ENCODE measurements at places on chromosomes 2 and 18. TPM values are rescaled to one million over a fixed set of nuclear protein-coding genes. Genes with fewer than 3 reads are reported as not detected.

Gene MYOM1
- total RNA-seq, result 0.25 TPM

DNA sequence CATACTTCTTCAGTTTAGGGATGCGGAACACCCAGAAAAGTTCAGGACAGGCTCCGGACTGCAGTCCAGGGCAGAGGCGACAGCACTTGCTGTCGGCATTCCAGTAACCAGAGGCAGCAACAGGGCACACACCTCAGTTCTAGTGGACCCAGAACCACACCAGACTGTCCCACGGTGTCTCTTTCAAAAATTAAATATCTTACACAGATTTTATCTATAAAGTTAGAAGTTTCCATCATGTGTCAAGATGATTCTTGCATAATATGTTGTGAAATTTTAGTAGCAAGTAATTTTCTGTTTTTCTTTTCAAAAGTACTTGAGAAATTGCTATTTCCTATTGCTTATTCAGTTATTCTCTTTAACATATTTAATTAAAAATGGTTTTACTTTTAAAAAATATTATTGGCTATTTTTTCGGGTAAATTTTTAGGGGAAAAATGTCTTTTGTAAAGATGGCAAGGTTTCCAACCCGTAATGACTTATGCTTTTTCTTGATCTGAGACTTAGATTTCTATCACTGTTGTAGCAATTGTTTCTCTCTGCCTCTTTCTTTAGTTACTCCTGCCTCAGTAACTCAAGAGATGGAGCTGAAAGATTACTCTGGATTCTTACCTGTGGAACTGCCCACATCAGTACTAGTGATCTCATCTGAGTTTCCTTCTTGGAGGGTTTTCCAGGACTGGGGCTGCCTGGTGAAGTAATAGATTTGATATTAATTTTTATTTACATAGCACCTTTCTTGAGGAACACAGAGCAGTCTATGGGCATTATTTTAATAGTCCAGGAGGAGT, 182.7 kb downstream of the LTBP1 start:
- DNase-seq, result no peak

DNA sequence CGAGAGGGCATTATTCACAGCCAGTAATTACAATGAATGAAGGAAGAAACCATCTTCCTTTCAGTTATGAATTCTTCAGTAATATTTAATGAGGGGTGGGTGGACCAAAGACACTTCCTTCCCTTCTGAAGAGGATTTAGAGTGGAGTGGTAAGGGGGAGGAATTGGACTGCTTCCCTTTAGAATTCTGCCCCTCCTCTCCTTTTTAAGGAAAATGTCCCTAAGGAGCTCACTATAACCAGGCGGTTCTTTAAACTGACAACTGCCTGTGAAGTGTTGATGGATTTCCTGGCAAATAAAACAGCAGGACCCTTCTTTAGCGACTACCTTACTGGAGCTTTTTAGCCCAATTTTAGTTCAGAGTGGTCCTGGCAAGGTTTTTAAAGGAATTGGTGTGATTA, 86.4 kb downstream of the LIMS1 start:
- no peak for DNase-seq

- no peak for DNase-seq
These were observed 45.5 kb downstream of the GATA6 start for GRCh38 chr18:22214731-22215528.

GRCh38 chr2:148764815-148765214, 110.2 kb upstream of the KIF5C start:
- no peak for DNase-seq

- DNase-seq, result no peak
These were observed 84.8 kb downstream of the VRK2 start for GRCh38 chr2:58131191-58132011.

Gene IL1RN
- total RNA-seq, result 2.5 TPM

GRCh38 chr2:38547791-38548190, 54.9 kb downstream of the HNRNPLL start:
- no peak for DNase-seq

GRCh38 chr18:34592961-34593382, 117.1 kb upstream of the DTNA start:
- DNase-seq, result no peak

- no peak for DNase-seq
These were observed 17.7 kb downstream of the ATOH8 start for GRCh38 chr2:85771486-85771885.

Gene ACMSD
- total RNA-seq, result not detected

Gene GPR45
- total RNA-seq, result not detected

- DNase-seq, result no peak
These were observed 14.9 kb downstream of the LPIN2 start for GRCh38 chr18:2997846-2998564.

GRCh38 chr2:728165-728564, 51.0 kb upstream of the TMEM18 start:
- DNase-seq, result no peak

DNA sequence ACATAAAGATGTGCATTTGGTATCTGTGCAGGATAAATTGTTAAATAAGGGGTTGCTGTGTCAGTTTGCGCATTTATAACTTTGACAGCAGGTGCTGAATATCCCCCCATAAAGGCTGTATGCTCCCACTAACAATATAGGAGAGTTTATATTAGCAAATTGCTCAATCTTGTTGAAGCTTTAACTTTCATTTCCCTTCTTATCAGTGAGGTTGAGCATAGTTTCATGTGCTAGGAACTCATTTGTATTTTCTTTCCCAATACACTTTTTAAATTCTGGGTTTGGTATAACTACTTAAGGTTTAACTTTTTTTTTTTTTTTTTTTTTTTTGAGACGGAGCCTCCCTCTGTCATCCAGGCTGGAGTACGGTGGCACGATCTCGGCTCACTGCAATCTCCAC, 89.0 kb downstream of the FAM117B start:
- no peak for DNase-seq

Gene RESP18
- not detected for total RNA-seq

GRCh38 chr18:27894746-27895145, 282.2 kb downstream of the CDH2 start:
- DNase-seq, result no peak

Gene IGFBP5
- total RNA-seq, result 2.7 TPM

DNA sequence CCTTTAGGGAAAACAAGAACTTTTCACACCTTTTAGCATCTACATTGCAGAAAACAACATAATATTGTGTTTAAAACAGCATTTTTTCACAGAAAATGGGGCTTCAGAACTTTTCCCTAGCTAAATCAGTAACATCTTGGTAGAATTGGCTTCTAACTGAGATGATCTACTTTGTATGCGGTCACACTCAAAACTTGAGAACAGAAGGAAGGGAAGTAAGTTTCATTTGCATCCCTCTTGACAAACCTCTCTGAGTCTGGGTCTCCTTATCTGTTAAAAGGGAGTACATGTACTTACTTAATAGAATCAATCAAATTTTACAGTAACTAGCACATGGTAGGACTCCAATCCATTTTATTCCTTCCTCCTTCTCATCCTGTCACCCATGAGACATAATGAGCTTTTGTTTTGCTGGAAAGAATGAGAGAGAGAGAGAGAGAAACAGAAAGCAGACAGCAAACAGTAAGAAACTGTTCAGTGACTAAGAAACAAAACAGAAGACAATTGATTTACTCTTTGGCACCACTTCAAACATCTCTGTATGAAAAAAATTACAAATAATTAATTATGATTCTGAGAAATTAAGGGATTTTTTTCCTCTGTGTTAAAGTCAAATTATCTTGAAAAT, 387.3 kb downstream of the SATB2 start:
- DNase-seq, result no peak

- DNase-seq, result no peak
These were observed 7.6 kb downstream of the SERPINE2 start for GRCh38 chr2:224031358-224031970.

DNA sequence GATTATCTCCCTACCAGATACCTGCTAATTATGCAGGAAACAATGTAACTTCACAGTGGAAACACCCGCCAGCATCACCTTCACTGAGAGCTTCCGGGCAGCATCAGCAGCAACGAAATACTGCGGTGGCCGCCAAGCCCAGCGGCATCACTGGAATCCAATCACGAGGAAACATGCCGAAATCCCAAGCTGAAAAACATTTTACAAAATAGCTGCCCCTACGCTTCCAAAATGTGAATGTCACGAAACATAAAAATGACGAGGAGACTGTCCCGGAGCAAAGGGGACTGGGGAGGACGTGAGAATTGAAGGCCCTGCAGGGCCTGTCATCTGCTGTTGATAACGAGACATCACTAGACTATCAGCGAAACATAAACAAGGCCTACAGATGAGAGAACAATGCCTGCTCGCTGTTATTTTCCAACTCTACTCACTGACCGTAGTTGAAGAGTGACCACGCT, 82.6 kb downstream of the HDAC4 start:
- no peak for DNase-seq

Gene TXNDC2
- not detected for total RNA-seq

- DNase-seq, result no peak
These were observed 438.4 kb upstream of the KLHL29 start for GRCh38 chr2:22946553-22946952.

Gene LHCGR
- not detected for total RNA-seq

DNA sequence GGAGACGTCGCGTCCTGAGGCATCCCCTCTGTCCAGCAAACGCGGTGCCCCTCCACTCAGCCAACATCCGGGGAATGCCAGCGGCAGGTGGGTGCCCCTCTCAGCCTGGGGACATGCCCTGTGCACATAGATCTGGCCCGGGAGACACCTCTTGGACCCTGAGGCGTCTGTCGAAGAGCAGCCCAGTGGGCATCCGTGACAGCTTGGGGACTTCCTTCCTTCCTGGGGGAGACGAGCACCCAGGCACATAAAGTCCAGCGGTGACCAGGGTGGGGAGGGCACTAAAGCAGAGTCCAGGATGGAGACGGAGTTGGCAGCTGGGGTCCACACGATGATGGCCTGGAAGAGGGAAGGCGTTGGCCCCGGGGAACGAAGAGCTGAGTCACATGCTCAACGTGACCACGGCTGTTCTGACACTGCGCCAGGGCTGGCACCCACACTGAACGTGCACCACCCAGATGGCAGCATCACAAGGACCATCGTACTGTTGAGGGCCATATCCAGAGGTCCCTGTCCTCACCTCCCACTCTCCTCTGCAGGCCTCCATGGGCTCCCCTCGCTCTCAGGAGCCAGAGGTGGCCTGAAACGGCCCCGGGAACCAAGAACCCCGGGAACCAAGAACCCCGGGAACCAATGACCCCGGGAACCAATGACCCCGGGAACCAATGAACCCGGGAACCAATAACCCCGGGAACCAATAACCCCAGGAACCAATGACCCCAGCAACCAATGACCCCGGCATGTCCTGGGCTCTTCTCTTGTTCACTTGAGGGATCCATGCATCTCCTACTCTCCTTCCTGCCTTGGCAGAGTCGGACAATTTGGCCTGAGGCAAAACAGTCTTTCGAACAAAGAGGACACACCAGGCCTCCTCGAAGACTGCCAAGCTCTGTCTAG, 22.6 kb downstream of the HDAC4 start:
- DNase-seq, result no peak

DNA sequence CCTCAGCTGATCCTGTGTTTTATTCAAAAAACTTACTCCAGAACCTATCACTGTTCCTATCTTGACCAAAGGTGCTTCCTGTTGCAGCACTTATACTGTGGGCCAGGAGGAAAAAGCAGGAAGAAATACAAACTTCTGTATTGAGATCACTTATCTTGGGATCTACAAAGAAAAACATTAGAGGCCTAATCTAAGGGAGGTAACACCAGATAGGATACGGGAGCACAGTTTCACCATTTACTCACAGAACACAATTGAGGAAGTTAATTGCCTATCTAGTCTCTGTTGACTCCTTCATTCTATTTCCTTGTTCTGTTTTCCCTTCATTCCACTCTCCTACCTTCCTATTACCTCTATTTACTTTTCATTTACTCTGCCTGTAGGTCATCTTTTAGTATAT, 287.2 kb upstream of the LINC00305 start:
- DNase-seq, result no peak

DNA sequence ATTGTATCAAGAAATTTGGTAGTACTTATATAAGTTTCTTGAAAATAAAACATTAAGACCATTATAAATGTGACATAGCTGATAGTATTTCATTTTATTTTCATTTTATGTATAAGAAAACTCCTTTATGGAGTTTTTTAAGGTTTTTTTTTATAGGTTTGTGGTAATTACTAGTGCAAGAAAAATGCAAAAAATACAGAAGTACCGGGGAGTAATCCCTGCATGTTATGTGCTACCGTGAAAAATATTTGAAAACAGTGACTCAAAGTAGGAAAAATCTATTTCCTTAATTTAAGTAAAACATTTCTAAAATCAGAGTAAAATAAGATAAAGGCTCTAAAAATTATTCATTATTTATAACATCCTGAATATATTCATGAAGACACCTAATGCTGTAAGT, 21.6 kb downstream of the ZSWIM2 start:
- DNase-seq, result no peak

Gene HS6ST1
- total RNA-seq, result 32.3 TPM
